ENCODE measurements at places on chromosomes 4 and X. TPM values are rescaled to one million over a fixed set of nuclear protein-coding genes. Genes with fewer than 3 reads are reported as not detected.

GRCh38 chrX:107673933-107674479 is 45.7 kb downstream of the PRPS1 start:
- peak; percentile 85 for DNase-seq

CFAP97 gene
- 49.3 TPM for total RNA-seq

RTL3 gene
- total RNA-seq, result not detected

- DNase-seq, result no peak
Measured at GRCh38 chr4:22391551-22391950, 124.3 kb downstream of the ADGRA3 start.

DNA sequence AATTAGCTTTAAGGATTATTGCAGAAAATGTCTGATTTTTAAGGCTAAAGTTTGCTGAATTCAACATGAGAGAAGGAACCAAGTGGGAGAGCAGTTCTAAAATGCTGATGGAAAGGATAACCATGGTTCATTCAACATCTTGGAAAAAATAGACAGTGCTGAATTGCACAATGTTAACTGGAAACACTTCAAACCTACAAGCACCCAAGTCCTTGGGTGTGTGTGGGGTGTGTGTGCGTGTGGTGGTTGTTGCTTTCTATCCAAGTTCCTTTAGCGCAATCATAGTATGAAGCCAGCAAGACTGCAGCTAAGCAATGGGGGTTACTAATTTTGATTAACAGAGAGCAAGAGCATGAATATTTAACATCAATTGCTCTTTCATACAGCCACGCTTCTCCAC is 29.3 kb upstream of the SCOC start:
- no peak for DNase-seq

ODAPH gene
- total RNA-seq, result not detected

Data from ureter (tissue), 1 donor.